ENCODE measurements at places on chromosomes 3 and 15.

DNA sequence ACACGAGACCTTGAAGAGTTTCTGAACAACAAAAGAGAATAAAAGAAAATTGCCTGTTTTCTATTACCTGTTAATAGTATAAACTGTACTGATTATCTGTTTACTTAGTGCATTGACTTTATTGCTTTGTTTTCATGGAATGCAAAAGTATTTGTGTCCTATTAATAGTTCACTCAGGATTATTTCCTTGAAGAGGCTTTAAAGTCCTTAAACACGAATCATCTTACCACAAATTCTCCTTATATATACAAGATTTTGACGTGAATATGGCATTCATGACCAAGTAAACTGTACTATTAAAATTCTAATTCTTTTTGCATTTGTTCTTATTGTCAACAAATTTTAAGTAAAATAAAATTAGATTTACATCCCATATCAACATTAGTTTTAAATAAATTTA is 513.0 kb downstream of the NTRK3 start:
- DNase-seq = no peak

DNA sequence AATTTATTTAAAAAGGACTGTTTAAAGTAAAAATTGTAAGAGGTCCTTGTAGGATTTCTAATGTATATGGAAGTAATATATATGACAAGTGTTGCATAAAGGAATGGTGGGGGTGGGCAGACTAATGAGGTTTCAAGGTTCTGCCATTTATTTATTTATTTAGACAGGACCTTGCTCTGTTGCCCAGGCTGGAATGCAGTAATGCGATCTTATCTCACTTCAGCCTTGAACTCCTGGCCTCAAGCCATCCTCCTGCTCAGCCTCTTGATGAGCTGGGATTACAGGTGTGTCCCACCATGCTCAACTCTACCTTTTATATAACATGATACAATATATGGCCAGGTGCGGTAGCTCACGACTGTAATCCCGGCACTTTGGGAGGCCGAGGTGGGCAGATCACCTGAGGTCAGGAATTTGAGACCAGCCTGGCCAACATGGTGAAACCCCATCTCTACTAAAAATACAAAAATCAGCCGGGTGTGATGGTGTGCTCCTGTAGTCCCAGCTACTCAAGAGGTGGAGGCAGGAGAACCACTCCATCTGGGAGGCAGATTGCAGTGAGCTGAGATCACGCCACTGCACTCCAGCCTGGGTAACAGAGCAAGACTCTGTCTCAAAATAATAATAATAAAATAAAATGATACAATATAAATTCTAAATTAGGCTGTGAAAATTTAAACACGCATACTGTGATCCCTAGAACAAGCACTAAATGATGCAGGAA is 33.8 kb upstream of the IGF2BP2 start:
- DNase-seq = no peak

GRCh38 chr3:101674518-101674917 is 2.4 kb downstream of the ZBTB11 start:
- DNase-seq = no peak

- peak; percentile 24 for DNase-seq
Measured at GRCh38 chr3:156382458-156383346, 172.2 kb downstream of the SSR3 start.

GRCh38 chr3:168052515-168052914 is 43.2 kb downstream of the GOLIM4 start:
- no peak for DNase-seq

GRCh38 chr3:25895031-25895430 is 105.1 kb downstream of the OXSM start:
- no peak for DNase-seq

Data from neural progenitor cell (in vitro differentiated cells).